ENCODE measurements at places on chromosomes 7 and 10. TPM values are rescaled to one million over a fixed set of nuclear protein-coding genes. Genes with fewer than 3 reads are reported as not detected.
A peak's percentile ranks its signal among the peaks of the same experiment; 100 is the strongest.

Gene NACAD
- 11.8 TPM for total RNA-seq

DNA sequence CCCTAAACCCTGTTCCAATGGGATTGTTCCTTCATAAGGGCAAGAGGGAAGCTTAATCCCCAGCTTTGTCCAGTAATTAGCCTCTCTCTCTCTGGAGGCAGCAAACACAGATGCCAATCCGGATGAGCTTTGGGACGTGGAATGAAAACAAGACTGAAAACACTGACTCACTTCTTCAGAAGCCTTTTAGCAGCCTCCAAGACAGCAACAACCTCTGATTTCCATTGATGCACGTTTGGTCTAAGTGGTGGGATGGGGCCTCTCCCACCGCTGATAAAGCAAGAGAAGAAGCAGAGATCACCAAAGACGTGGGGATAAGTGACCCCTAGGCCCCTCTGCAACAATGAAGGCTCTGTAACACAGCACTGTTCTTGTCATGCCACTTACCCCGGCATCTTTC lies 5.8 kb upstream of the GFRA1 start:
- H3K27me3 ChIP-seq = no peaks in the 10 kb centered on the region
- peak overlapping the region; percentile 15 for H3K27ac ChIP-seq
- no peaks in the 10 kb centered on the region for H3K36me3 ChIP-seq
- H3K4me1 ChIP-seq = peaks cover 5% of the 10 kb centered on the region
- H3K4me3 ChIP-seq = no peak overlapping the region

- no peaks in the 10 kb centered on the region for H3K4me1 ChIP-seq
- no peaks in the 10 kb centered on the region for H3K27me3 ChIP-seq
- H3K27ac ChIP-seq = no peak overlapping the region
- H3K4me3 ChIP-seq = no peak overlapping the region
- H3K36me3 ChIP-seq = no peaks in the 10 kb centered on the region
These were observed 456.0 kb downstream of the SORCS1 start for GRCh38 chr10:106708506-106708905.

Gene MUC3A
- total RNA-seq = 0.40 TPM

- no peaks in the 10 kb centered on the region for H3K36me3 ChIP-seq
- DNase-seq = no peak
- no peaks in the 10 kb centered on the region for H3K27me3 ChIP-seq
- H3K4me3 ChIP-seq = no peak overlapping the region
- no peaks in the 10 kb centered on the region for H3K4me1 ChIP-seq
- no peak overlapping the region for H3K27ac ChIP-seq
These were observed 215.9 kb downstream of the RAB11FIP2 start for GRCh38 chr10:117830787-117831212.

DNA sequence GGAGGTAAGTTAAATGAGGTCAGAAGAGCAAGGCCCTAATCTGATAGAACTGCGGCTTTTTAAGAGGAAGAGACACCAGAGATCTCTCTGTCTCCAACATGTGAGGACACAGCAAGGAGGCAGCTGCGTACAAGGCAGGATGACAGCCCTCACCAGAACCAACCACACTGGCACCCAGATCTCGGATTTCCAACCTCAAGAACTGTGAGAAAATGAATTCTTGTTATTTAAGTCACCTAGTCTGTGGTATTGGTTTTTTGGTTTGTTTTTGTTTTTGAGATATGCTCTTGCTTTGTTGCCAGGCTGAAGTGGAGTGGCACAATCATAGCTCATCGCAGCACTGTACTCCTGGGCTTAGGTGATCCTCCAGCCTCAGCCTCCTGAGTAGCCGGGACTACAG lies 127.2 kb downstream of the DLG5 start:
- DNase-seq = no peak
- peaks cover 70% of the 10 kb centered on the region for H3K36me3 ChIP-seq
- H3K27ac ChIP-seq = no peak overlapping the region
- no peaks in the 10 kb centered on the region for H3K27me3 ChIP-seq

GRCh38 chr7:83947260-83947659 lies 247.3 kb downstream of the SEMA3A start:
- H3K4me1 ChIP-seq = no peaks in the 10 kb centered on the region
- no peaks in the 10 kb centered on the region for H3K27me3 ChIP-seq
- no peak overlapping the region for H3K27ac ChIP-seq
- no peak for DNase-seq

GRCh38 chr7:157570531-157571200 lies 233.9 kb downstream of the DNAJB6 start:
- H3K4me3 ChIP-seq = no peak overlapping the region
- H3K4me1 ChIP-seq = peaks cover 37% of the 10 kb centered on the region
- H3K27me3 ChIP-seq = no peaks in the 10 kb centered on the region
- peaks cover 23% of the 10 kb centered on the region for H3K36me3 ChIP-seq
- H3K27ac ChIP-seq = no peak overlapping the region

Gene NCF1
- total RNA-seq = 2.8 TPM

Gene MEIG1
- total RNA-seq = not detected

Gene GIMAP5
- total RNA-seq = 8.6 TPM

DNA sequence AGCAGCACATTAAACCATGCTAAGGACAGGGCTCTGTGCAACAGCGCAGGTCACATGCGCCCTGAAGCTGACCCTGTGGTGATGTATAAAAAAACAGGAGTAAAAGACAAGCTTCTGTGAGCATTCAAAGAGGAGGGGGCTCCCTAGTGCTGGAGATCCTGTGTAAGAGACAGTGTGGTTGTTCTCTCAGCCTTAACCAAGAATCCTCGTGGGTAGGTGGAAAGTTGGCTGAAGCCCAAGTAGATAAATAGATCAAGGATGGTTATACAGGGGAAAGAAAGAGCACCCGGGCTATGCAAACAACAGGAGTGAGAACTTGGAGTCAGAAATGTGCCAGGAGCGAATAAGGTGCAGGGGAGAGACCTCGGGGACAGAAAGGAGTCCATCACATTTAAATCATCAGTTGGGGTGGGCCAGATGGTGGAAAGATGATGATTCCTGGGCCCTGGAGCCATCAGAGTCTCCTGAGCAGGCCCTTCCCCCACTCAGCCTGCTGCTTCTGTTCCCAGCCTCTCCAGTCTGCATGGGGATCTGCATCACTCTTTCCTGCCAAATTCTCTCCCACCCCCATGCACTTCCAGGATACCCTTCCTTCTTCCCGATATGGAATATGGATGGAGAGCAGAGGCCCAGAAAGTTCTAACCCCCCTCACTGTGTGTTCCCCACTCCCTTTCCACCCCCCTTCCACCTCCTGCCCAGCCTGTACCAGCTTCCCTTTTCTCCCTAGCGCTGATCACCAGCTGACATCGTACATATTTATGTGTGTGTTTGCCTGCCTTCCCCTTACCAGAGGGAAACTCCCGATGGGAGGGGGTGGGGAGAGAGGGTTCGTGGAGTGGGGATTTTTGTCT lies 78.1 kb upstream of the PRR15 start:
- peak; percentile 65 for DNase-seq
- peaks cover 13% of the 10 kb centered on the region for H3K4me1 ChIP-seq
- no peak overlapping the region for H3K27ac ChIP-seq
- no peaks in the 10 kb centered on the region for H3K27me3 ChIP-seq
- H3K4me3 ChIP-seq = no peak overlapping the region

- H3K27ac ChIP-seq = no peak overlapping the region
- no peaks in the 10 kb centered on the region for H3K27me3 ChIP-seq
- DNase-seq = no peak
- no peaks in the 10 kb centered on the region for H3K36me3 ChIP-seq
These were observed 242.4 kb upstream of the RHOBTB1 start for GRCh38 chr10:61186408-61186807.

- no peak overlapping the region for H3K4me3 ChIP-seq
- H3K27ac ChIP-seq = no peak overlapping the region
- no peaks in the 10 kb centered on the region for H3K36me3 ChIP-seq
- no peak for DNase-seq
These were observed 83.6 kb downstream of the ZFAND4 start for GRCh38 chr10:45589009-45589408.

Gene LIPF
- not detected for total RNA-seq

GRCh38 chr10:23945845-23946244 lies 263.1 kb upstream of the KIAA1217 start:
- no peaks in the 10 kb centered on the region for H3K4me1 ChIP-seq
- no peaks in the 10 kb centered on the region for H3K27me3 ChIP-seq
- no peaks in the 10 kb centered on the region for H3K36me3 ChIP-seq
- no peak overlapping the region for H3K27ac ChIP-seq

Gene ABCB4
- 2.7 TPM for total RNA-seq

DNA sequence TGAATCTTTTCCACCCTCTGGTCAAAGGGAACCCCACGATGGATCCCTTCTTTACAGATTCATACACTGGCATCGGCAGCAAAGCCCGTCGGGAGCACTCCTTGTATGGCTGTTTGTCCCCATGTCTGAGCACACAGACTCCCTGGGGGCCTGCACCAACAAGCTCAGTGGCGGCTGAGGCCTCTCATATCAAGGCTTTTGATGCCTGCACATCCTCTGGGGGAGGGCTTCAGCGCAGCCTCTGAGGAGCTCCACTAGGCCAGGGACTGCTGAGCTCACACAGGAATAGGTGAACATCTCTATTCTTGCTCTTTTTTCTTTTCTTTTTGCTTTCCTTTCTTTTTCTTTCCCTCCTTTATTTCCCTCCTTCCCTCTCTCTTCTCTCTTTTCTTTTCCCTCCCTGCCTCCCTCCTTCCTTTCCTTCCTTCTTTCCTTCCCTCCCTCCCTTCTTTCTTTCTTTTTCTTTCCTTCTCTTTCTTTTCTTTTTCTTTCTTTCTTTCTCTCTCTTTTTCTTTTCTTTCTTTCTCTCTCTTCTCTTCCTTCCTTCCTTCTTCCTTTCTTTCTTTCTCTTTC lies 174.6 kb downstream of the CCDC3 start:
- H3K27ac ChIP-seq = no peak overlapping the region
- H3K4me3 ChIP-seq = no peak overlapping the region
- no peaks in the 10 kb centered on the region for H3K27me3 ChIP-seq
- H3K4me1 ChIP-seq = peaks cover 22% of the 10 kb centered on the region
- H3K36me3 ChIP-seq = peaks cover 20% of the 10 kb centered on the region

- H3K4me1 ChIP-seq = no peaks in the 10 kb centered on the region
- no peak for DNase-seq
- H3K36me3 ChIP-seq = no peaks in the 10 kb centered on the region
These were observed 83.8 kb downstream of the SPAG6 start for GRCh38 chr10:22429146-22429545.

DNA sequence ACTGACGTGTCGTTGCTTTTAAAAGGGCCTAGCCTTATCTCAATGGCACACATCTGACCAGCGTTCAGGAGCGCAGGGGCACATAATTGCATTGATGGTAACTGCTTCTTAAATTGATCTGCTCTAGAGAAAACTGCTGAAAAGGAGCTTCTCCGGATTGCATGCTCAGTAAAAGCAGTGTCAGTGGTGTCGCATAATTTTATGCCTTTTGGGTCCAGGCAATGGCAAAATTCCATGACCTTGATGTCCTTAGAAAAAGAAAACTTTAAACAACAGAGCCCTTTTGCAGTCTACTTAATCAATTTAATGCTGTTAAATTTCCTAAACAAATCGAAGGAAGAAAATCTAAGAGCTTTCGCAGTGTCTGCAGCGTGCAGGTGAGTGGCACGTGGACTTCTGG lies 75.7 kb downstream of the PTPRE start:
- no peak overlapping the region for H3K4me3 ChIP-seq
- peaks cover 20% of the 10 kb centered on the region for H3K4me1 ChIP-seq
- H3K27me3 ChIP-seq = no peaks in the 10 kb centered on the region
- H3K36me3 ChIP-seq = peaks cover 3% of the 10 kb centered on the region

Gene ZNF365
- total RNA-seq = 11.6 TPM

DNA sequence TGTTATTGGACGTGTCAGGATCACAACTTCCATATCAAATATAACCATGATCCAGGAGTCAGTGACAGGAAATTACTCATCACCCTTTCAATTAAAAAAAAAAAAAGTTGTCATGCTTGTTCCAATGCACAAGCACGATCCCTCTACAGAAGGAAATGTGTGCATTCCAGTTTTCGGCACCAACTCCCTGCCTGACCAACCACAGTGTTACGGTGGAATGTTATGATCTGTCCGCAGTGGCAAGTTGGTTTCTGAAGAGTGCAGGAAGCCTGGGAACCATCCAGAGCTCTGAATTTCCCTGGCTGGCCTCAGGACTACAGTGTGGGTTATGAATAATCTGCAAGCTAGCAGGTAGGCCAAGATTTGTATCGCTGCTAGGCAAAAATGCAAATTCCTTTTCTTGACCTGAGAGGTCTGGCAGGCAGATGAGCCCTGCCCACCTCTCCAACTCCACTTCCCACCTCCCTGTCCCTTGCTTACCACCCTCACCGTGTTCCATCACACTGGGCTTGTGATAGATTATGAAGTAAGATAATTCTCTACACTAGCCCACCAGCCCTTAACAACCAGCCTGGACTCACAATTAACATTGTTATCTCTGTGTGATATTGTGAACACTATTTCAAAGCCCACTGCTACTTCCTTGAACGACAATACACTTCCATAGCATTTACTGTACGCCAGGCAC lies 20.4 kb downstream of the FRMPD2 start:
- no peak for DNase-seq
- no peaks in the 10 kb centered on the region for H3K27me3 ChIP-seq
- peaks cover 14% of the 10 kb centered on the region for H3K4me1 ChIP-seq
- no peak overlapping the region for H3K27ac ChIP-seq

DNA sequence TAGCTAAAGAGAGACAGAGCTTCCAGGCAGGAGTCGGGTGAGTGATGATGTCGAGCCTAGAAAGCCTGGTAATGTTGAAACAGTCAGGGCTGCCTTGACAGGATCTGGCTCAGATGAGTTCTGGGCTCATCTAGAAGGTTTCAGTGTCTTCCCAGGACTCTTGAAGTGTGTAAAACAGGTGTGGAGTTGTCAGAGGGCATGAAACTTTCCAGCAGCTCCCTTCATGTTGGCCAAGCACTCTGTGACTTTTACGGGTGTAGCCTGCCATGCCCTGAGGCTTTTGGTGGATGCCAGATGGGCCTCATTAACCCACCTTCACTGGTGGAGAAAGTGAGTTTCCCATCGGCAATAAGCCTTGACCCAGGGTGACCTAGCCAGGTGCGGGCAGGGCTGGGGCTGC lies 66.4 kb upstream of the PDCD4 start:
- no peak for DNase-seq
- no peaks in the 10 kb centered on the region for H3K27me3 ChIP-seq
- H3K4me3 ChIP-seq = no peak overlapping the region
- no peaks in the 10 kb centered on the region for H3K36me3 ChIP-seq

GRCh38 chr7:55432939-55433784 lies 68.0 kb downstream of the LANCL2 start:
- H3K27ac ChIP-seq = no peak overlapping the region
- H3K36me3 ChIP-seq = peaks cover 19% of the 10 kb centered on the region
- no peak for DNase-seq
- H3K4me3 ChIP-seq = no peak overlapping the region
- peaks cover under 1% of the 10 kb centered on the region for H3K4me1 ChIP-seq

DNA sequence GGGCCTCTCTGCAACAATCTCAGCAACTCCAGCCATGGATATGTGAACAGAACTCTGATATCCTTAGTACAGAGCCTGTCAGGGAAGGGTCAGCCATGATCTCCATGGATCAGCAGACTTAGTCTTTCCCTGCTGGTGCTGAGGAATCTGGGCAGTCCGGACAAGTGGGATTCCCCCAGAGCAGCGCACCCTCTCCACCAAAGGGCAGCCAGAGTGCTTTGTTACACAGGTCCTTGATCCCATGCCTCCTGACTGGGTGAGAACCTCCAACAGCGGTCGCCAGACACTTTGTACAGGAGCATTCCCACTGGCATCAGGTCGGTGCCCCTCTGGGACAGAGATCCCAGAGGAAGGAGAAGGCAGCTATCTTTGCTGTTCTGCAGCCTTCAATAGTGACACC lies 38.9 kb downstream of the TPK1 start:
- DNase-seq = no peak
- no peaks in the 10 kb centered on the region for H3K4me1 ChIP-seq
- H3K27me3 ChIP-seq = no peaks in the 10 kb centered on the region
- H3K36me3 ChIP-seq = no peaks in the 10 kb centered on the region
